ENCODE measurements at places on chromosomes 1 and 21.

DNA sequence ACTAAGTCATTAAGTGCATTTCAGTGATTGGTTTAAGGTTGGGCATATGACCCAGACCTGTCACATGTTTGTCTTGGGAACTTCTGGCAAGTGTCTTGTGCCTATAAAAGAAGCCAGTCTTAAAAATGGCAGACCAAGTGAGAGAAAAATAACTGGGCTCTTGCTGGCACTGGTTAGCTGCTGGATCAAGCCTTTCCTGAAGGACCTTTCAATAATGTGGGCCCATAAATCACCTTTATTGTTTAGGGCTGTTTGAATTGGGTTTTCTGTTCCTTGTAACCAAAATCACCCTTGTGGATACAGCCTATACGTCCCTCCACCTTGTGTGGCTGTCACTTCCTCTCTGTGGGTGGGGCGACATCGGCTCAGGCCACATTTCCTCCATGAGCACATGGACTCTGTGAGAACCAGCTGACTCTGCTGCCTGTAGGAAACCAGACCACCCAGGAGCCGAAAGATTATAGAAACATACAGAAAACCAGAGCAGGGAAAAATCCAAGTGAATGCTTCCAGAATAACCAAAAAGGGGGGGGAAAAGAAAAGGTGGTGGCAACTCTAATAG, 25.6 kb upstream of the WNT4 start:
- DNase-seq = no peak

DNA sequence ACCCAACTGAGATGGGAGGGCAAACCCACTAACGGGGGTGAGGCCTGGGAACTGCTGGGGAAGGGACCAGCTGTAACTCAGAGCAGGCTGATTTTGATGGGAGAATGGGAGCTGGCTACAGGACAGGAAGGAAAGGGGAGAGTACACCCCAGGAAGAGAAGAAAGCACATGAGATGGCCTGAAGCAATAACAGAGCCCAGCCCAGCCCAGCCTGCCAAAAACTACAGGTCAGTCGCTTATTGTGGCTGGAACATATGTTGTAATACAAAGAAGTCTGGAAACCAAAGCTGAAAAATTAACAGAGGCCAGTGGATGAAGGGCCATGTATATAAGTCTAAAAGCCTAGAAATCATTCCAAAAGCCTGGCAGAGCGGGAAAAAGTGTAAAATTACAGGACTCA, 1.6 kb downstream of the ITLN2 start:
- DNase-seq = no peak

DNA sequence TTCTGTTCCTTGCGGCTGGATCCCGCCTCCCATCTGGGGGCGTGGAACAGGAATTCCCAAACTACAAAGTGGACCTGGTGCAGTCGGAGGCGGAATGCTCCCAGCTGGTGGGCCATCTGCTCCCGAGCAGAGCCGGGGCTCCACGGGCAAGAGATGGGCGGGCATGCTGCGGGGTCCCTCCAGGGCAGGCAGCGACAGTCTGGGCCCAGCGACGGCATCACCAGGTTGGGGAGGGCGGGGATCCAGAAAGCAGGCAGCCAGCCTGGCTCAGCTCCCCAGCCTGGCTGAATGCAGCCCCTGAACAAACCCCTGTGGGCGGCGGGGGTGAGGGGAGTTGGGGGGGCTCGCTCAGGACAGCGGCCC, 3.6 kb downstream of the MEGF6 start:
- DNase-seq = no peak

GRCh38 chr1:186218654-186219352, 156.2 kb downstream of the TPR start:
- no peak for DNase-seq

DNA sequence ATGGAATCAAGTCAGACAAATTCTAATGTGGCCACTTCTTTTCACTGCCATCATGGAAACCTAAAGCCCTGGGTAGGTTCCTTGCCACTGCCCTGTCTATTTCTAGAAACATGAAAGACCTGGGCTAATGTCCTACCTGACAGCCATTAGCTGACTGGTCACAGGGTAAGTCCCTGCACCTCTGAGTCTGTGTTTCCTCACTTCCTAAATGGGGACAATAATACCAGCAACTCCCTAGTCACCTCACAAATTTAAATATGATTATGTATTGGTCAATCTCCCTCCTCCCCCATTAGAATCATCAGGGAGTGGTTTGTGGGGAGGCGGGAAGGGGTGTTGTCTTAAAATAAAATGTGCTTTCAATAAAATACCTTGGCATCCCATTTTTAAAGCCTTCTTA, 2.2 kb downstream of the CREG1 start:
- no peak for DNase-seq

DNA sequence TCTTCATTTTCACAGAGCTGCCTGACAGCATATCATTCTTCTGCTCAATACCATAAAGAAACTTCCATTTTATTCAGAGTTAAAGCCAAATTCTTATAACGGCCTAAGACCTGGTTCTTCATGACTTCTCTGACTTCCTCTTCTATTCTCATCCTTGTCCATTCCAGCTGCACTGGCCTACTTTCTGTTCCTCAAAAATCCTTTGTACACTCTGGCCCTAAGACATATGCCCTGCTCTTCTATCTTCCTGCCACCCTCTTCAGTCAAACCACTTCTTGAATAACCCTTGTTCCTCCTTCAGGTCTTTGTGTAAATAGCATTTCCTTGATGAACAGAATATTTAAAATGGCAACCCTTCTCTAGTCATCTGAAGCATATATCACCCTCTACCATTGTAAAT, 1338.7 kb upstream of the ADGRL2 start:
- peak; percentile 14 for DNase-seq

DNA sequence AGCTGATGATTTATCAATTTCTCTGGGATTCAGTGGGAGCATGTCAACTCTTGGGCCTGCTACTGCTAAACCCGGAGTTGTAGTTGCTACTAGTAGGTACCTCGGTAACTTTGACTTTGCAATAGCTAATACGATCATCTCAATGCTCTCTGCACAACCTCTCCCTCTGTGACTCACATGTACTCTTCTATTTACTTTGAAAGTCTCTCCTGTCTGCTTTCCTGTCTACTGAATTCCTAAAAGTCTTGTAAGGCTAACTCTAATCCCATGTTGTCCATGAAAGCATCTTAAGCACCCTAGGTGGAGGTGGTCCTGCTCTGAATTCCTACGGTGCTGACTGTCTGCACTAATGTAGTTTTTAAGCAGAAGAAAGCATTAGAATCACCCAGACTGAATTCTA, 29.3 kb downstream of the SLC9C2 start:
- no peak for DNase-seq

GRCh38 chr1:36567601-36568341, 85.1 kb upstream of the CSF3R start:
- no peak for DNase-seq

DNA sequence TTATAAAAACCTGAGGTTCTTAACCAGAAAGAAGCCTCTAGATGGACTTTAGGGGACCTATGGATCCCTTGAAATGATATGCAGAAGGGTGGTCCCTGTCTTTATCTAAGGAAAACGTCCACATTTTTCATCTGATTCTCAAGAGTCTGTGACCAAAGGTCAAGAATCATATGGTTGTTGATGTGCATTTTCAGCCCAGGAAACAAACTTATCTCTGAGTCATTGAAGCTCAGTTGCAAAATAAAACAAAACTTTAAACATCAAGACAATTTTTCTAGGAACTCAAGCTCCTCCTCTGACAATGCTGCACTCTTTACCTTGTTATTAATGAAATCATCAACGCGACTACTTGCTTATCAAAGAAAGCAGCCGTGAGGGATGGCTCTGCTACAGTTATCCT, 83.3 kb downstream of the TIAM1 start:
- no peak for DNase-seq

- DNase-seq = no peak
Observed at GRCh38 chr1:17837233-17838030, 82.3 kb downstream of the ACTL8 start.

- no peak for DNase-seq
Observed at GRCh38 chr1:54255026-54255702, 55.2 kb downstream of the MRPL37 start.

DNA sequence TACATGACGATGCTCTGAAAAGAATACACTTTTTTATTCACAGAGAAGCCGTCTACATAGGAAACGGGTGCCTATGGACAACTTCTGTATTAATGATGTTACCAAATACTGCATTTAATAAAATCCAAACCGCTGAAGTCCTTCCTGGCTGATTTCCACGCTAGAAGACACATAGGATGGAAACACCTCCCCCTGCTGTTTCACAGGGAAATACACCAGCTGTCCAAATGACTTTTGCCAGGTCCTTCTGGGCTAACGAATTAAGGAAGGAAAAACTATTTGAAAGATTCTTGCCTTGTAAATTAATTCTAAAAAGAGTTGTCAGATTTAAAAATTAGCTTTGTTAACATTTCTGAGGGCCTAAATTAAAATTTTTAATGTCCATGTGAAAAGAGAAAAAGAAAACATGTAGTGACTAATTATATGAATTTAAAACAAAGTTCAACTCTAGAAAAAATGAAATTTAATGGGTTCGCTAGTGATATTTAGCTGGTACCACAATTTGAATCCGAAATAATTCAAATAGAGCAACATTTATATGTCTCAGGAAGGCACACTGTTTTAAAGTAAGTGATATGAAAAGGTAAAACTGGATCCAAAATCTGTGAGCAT, 146.0 kb downstream of the RERE start:
- peak; percentile 67 for DNase-seq

DNA sequence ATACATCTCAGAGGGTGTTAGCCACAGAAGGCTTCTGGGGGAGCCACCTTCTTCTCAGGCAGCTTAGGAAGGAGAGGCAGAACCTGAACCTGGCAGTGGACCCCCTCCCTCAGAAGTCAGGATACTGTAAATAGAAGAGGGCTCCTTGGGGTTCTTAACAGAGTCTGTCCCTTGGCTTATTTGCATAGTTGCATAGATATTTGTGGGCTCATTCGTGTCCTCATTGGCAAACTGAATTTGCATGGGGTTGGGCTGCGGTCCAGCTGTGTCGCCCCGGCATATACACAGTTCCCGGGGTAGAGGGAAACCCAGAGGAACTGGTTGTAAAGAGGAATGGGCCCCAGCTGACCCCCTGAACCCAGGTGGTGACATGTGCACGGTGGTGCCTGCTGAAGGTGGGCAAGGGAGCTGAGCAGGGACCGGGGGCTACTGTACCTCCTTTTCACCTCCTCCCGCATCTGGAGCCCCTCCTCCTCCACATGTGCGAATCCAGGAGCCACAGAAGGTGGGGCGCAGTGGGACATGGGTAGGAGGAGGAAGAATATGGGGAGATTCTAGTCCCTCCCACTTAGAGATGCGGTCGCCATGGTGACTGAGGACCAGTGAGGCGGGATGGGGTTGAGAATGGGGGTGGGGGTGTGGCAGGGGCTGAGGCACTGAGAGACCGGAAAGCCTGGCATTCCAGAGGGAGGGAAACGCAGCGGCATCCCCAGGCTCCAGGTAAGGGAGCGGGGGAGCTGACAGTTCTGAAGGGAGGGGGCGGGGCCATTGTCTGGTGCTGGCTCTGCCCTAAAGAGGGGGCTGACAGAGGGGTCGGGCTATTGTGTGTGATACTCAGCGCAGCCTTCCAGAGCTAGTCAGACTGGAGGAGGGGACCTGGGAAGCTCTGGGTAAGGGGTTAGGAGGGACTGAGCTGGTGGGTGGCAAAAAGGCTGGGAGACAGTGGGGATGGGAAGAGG, 3.7 kb upstream of the SEMA4A start:
- no peak for DNase-seq

DNA sequence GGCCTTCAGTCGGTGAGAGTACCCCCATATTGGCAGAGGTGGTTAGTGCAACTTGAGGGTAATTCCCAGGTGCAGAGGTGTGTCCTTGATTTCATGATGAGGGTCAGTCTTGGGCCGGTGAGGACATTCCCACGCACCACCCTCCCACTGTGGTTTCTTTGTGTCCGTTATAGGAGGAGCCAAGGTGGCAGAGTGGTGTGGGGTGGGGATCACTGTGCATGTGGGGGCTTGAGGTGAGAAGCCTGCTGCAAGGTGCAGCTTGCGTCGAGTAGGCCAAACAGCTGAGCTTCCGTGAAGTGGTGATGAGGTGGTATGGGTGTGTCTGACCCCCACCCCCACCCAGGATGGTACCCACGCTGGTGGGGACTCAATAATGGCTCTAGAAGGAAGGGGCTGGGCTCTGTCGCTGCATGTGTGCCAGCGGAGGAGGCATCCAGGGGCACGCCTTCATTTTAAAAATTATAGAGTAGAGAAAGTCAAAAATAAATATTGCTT, 6.2 kb downstream of the PTPRF start:
- no peak for DNase-seq

- no peak for DNase-seq
Observed at GRCh38 chr1:20404466-20404865, 81.5 kb downstream of the CAMK2N1 start.

- no peak for DNase-seq
Observed at GRCh38 chr1:235930543-235930942, 63.8 kb upstream of the LYST start.

DNA sequence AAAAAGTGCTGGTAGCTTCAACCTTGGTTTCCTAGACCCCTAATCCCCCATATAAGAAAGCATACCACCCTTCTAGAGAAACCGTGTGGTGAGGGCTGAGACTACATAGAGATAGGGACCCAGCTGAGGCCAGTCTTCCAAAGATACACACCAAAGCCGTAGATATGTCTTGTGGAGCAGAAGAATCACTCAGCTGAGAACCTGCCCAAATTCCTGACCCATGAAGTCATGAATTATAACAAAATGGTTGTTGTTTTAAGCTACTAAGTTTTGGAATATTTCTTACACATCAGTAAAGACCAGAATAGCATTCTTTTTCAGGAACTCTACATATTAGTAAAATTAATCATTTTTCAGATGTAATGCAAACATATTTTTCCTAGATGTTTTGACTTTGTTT, 3.3 kb upstream of the SNRPE start:
- DNase-seq = no peak

GRCh38 chr1:116504308-116505156, 66.3 kb downstream of the CD58 start:
- no peak for DNase-seq

- DNase-seq = peak; percentile 87
Observed at GRCh38 chr1:96722161-96722922, 758 bp downstream of the PTBP2 start.

GRCh38 chr1:168443356-168443755, 100.4 kb downstream of the XCL2 start:
- no peak for DNase-seq

DNA sequence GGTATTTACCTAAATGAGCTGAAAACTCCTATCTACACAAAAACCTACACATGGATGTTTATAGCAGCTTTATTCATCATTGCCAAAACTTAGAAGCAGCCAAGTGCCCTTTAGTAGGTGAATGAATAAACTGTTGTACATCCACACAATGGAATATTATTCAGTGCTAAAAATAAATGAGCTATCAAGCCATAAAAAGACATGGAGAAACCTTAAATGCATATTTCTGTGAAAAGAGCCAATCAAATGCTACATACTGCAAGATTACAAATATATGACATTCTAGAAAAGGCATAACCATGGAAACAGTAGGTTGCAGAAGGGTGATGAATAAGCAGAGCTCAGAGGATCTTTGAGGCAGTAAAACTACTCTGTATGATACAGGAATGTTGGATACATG, 23.3 kb downstream of the ABCB10 start:
- DNase-seq = no peak

Measured in hippocampal formation (tissue), 2 donors.